ENCODE measurements at places on chromosomes 4 and X.

DNA sequence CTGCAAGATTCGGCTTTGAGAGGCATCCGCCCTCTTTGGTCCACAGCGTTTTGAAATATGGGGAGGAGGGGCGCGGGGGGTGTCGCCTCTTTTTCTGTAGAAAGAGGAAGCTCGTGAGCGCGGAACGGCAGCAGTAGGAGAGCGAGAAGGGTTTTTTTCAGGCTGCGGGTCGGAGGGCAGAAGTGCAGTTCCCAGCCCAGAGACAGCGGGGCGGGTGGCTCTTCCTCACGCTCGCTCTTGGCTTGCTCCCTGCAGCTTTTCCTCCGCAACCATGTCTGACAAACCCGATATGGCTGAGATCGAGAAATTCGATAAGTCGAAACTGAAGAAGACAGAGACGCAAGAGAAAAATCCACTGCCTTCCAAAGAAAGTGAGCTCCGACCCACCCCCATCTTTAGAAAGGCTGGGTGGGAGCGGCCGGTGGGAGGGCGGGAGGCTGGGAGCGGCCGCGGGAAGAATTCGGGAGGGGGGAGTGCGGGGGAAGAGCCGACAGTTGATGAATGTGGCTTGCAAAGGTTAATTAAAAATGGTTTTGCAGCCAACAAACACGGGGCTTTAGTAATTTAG is 1.2 kb downstream of the TMSB4X start:
- DNase-seq = peak; percentile 72

GRCh38 chrX:53318766-53319353 is 37.5 kb upstream of the IQSEC2 start:
- no peak for DNase-seq

DNA sequence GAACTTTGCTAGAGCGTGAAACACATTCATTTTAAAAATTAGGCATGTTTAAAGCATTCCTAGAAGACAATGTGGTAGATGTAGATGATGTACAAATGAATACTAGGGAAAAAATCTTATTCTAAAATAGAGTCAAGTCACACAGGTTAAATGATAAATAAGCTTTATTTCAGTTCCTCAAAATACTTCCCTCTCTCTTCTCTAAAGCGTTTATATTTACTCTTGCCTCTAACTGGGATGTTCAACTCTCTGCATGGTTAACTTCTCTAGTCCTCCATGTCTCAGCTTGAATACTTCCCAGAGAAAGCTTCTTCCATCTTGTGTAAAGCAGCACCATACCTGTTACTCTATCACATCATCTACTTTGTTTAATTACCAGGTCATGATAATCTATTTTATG is 30.9 kb upstream of the GLRA3 start:
- DNase-seq = peak; percentile 19

DNA sequence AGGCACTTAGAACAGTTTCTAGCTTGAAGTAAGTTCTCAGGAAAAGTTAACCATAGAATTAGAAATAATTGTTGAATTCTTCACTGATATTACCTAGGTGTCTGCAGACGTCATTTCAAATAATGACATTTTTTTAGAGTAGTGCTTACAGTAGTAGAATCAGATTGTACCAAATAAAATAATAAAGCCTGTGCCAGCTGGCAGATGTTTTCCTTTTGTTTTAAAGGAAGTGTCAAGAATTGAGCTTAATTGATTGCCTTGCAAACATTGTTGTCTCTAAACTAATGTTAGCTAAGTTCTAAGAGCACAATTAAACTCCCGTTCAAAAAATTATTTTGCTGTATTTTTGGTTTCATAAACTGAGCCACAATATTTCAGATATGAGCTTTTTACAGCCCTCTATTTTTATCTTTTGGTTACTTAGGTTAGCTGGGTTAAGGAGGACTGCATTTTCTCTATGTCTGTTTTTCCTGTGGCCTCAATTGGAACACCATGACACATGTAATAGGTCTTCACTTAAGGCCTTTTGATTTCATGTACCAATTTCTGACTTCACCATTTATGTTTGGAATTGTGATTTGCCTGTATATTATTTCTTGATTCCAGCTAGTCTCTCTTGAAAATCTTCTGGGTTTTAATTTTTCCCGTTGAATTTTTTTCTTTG is 64.2 kb downstream of the DCUN1D4 start:
- DNase-seq = no peak

DNA sequence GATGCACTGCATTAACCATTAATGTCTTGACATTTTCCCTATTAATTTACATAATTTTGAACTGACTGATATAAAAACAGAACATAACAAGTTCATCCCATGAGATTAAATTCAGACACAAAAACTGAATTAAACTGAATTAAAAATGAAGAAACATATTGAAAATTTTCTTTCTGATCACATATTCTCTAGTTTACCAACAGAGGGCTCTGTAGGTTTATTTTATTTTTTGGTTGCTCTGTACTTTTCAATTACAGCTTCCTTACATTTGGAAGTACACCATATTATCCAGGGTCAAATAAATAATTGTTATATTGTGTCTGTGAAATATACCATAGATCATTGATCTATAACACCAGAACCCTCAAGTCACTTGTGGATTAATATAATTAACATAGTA is 27.3 kb upstream of the CT83 start:
- DNase-seq = peak; percentile 2

- DNase-seq = no peak
These were observed 100.2 kb upstream of the AFAP1 start for GRCh38 chr4:8039853-8040252.

GRCh38 chrX:24405959-24406358 is 45.5 kb downstream of the SUPT20HL1 start:
- no peak for DNase-seq

DNA sequence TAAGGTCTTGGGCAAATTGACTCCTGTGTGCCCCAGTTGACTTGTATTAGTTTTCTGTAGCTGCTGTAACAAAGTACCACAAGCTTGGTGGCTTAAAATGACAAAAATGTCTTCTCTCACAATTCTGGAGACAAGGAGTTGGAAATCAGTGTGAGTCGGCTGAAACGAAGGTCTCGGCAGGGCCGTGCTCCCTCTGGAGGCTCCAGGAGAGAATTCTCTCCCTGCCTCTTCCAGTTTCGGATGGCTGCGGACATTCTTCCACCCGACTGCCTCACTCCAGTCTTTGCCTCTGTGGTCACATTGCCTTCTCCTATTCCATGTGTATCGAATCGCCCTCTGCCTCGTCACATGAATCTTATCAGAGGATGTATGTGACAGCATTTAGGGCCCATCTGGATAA is 66.0 kb upstream of the PHOX2B start:
- no peak for DNase-seq

DNA sequence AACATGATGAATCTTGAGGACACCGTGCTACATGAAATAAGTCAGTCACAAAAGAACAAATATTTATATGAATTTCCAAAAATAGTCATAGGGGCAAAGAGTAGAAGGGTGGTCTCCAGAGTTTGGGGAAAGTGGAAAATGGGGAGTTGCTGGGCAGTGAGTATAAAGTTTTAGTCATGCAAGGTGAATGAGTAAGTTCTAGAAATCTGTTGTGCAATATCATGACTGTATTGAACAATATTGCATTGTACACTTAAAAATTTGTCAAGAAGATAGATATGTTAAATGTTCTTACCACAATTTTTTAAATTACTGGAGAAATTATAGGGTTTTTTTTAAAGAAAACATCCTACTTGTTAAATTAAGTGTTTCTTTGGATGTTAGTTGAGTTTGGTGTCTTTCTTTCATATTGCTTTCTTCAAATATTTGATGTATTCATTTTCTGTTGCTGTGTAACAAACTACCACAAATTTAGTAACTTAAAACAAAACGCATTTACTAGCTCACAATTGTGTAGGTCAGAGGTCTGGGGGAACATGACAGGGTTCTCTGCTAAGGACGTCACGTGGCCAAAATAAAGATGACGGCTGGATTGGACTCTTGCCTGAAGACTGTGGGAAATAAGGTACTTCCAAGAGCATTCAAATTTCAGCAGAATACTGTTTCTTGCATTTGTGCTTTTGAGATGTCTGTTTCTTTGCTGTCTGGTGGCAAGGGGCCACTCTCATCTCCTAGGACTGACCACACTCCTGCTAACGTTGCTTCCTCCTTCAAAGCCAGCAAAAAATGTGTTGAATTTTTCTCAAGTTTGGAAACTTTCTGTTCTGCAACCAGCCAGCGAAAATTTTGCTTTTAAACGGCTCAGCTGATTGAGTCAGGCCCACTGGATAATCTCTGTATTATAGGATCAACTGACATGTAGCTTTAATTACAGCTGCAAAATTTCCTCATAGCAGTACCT is 76.7 kb downstream of the CPEB2 start:
- no peak for DNase-seq

DNA sequence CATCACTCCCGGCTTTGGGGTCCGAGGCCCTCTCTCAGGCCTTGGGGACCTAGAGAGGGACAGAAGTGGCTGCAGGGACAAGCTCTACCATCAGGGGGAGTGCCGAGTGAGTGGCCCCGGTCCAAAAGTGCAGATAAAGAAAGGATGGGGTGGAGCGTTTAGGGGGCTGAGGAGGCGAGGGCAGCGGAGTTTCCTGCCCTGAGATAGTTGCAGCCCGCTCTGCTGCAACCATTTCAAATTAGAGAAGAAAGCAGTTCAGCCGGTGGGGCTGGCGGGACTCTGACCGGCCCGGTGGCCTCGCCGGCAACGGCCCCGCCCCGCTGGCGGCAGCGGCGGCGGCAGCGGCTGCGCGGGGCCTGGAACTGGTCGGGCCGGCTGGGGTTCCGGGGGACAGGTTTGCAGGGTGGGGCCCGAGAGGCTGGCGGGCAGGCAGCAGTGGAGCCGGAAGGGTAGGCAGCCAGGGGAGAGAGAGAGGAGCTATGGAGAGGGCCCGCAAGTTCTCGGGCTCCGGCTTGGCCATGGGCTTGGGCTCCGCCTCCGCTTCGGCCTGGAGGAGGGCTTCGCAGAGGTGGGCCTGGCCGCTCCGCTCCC is 7.6 kb downstream of the DLG3 start:
- DNase-seq = peak; percentile 54

- DNase-seq = peak; percentile 64
These were observed 38.7 kb upstream of the SLC16A2 start for GRCh38 chrX:74382613-74383012.

DNA sequence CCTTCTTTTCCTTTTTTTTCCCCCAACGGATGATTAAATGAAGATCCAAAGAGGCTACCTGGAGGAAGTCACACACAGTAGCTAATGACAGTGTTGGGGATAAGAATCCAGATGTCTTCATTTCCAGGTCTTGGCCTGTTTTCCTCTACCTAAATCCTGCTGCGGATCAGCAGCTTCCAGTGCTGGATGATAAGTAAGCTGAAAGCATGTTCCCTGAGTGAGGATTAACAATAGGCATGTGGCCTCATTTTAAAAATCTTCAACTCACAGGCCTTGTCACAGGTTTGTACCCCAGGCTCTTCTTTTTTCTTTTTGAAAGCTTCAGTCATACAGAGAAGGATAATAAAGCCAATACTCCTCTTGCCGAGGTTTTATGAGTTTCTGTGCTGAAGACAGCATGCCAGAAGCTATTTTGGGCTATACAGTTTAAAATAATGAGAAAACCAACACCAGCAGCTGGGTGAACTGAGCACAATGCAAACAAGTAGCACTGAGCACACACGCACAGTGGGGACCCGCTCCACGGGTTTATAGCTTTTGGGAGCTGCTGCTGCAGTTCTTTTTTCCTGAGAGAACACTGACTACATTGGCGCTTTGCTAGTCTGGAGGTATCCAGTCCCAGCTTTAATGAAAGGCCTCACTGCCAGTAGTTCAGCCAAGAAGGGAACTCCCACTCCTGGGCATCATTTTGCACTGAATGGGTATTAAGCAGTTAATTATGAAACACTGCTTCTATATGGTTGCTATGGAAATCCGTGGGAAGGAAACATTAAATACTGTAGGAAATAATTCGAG is 184.2 kb upstream of the CTSO start:
- DNase-seq = no peak

DNA sequence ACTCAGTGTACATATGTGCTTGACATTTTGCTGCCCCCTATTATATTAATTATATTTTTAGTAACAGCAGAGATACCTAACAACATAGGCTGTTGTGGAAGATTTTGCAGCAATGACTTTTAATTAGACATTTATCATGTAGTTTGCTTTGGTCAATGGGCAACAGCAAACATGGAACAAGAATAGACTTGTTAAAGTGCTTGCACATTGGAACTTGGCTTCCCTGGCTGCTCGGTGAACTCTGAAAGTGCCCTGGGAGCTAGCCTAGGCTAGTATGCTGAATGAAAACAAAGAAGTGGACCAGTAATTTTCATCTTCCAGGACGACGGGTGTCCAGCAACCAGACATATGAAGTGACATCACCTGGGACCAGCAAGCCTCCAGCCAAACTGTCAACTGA is 1157.1 kb downstream of the ARAP2 start:
- DNase-seq = no peak

GRCh38 chr4:52373650-52374049 is 285.5 kb downstream of the USP46 start:
- DNase-seq = no peak

GRCh38 chr4:184189966-184190365 is 27.7 kb downstream of the ENPP6 start:
- no peak for DNase-seq

DNA sequence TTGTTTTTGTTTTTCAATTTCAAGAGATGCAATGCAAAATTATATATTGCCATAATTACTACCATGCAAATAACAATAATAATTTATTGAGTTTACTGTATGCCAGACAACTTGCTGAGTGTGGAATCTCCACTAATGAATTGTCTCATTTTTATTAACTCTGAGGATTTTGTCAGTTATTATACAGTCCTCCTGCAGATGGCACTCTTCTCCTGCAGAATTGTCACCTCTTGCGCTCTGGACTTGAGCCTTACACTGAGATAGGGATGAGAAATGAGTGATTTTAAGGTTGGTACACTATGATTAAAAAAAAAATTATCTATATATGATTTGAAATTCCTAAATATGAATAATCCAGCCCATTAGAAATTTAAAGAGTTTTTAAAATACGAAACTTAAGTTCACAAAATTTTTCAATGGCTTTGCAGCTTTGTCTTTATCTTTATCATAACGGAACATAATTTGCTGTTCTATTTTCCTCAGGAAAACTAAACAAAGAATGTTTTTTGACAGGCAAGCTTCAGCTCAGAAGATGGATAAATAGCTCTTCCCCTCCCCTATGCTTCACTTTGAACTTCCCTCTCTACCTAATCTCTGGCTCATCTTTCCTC is 12.7 kb upstream of the PAQR3 start:
- DNase-seq = peak; percentile 74

DNA sequence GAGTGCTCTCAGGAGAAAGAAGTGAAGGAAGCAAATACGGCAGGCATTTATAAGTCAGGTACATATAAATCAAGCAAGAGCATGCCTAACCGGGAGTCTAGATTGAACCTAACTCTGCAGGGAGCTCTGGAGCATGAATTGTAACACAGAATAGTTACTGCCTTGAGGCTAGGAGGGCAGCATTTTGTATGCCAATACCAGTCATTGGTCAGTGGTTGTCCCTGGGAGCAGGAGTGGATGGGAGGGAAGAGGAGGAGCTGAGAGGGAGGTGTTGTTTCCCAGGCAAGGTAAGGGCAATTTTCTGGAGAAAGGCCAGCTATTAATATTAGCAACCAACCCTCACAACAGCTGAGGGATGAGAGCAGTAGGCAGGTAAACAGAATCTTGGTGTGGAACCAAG is 224.7 kb upstream of the DCAF8L1 start:
- DNase-seq = no peak

Data from NAMALWA (cell line).